ENCODE measurements at places on chromosomes 2 and 18.

DNA sequence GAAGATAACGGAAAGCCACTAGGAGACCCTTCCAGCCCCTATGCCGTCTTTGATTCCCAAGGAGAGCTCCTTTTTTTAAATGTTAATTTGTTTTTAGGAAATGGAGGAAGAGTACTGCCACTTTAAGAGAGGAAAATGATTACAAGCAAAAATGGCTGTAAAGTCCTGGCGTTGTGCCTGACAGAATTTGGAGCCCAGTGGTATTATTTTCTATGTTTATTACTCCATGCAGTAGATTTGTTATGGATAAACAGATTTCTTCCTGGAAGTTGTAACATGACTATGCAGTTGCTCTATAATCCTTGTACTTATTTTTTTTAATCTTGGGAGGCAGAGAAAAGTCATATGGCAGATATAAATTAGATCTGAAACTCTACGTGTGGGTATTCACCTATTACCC lies 141.3 kb downstream of the GBX2 start:
- DNase-seq = no peak

DNA sequence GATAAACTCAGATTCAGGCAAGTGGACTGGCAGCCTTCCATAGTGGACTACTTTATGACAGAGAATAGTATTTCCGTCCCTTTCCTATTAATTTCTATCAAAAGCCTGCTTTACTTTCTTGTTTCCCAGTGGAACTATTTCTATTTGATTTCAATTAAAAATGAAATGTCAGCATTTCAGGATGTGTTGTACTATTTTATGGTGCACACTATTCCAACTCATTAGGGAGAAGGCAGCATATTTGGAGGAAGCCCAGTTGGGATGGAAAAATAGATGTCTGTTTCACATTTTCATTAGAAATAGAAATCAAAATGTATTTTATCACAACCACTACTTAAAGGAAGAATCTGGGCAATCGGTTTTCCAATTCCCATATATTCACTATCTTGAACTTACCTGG lies 37.9 kb upstream of the TCF4 start:
- DNase-seq = no peak

- no peak for DNase-seq
Measured at GRCh38 chr18:7946734-7947377, 379.7 kb downstream of the PTPRM start.

DNA sequence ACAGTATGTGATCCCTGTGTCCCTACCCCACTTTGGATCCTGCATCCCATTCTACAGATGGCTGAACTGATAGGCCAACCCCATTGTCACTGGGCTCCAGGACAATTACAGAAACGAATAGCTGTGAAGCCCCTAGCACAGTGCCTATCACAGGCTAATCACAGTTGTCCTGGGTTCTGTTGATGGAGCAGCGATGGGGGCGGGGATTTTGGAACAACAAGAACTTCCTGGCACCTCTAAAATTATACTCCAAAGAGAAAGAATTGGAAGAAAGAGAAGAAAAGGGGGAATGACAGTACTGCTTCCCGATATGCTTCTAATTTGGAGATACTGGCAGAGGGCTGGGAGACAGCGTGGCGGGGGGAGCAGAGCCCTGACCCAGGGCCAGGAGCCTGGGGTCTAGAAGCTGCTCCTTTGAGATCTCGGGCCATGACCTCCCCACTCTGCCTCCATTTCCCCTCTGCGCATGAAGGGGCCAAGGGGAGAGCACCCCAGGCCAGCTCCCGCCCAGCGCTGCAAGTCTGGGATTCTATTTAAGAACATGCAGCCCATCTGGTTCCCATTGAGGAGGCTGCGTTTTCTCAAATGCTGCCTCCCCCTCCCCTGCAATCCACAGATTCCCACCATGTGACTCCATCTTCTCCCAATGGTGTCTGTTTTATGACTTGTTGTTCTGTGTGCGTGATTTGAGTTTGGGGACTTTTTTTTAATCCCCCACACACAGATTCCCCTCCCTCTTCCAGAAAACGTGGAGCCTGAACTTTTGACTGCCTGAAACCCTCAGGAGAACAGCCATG lies 202.7 kb downstream of the CYP26B1 start:
- no peak for DNase-seq

GRCh38 chr2:127084611-127085316 lies 22.2 kb downstream of the BIN1 start:
- DNase-seq = no peak

DNA sequence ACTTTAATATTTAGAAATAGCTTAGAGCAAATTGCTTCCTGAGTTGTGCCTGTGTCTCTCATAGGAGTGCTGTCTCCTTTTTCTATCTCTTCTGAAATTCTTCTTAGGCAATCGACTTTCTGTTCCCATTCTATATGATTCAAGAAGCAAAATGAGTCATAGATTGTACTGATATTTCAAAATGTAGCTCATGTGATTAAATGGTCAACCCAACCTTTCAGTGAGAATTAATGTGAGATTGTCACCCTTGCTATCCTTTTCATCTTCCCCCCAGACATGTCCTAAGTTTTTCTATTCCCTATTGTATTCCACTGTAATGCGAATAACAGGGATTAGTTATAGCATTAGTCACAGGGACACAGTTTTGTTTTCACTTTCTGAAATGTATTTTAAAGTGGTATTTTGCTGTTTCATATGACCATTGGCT lies 413.6 kb downstream of the THSD7B start:
- DNase-seq = no peak

DNA sequence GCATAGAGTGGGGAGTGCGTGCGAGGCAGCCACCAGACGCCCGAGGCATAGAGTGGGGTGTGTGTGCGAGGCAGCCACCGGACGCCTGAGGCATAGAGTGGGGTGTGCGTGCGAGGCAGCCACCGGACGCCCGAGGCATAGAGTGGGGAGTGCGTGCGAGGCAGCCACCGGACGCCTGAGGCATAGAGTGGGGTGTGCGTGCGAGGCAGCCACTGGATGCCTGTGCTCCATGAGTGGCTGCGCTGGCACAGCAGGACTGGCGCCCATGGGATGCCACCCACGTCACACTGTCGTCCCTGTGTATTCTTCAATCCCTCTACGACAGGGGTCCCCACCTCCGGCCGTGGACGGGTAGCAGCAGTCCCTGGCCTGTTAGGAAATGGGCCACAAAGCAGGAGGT lies 221.9 kb downstream of the HDAC4 start:
- DNase-seq = no peak

DNA sequence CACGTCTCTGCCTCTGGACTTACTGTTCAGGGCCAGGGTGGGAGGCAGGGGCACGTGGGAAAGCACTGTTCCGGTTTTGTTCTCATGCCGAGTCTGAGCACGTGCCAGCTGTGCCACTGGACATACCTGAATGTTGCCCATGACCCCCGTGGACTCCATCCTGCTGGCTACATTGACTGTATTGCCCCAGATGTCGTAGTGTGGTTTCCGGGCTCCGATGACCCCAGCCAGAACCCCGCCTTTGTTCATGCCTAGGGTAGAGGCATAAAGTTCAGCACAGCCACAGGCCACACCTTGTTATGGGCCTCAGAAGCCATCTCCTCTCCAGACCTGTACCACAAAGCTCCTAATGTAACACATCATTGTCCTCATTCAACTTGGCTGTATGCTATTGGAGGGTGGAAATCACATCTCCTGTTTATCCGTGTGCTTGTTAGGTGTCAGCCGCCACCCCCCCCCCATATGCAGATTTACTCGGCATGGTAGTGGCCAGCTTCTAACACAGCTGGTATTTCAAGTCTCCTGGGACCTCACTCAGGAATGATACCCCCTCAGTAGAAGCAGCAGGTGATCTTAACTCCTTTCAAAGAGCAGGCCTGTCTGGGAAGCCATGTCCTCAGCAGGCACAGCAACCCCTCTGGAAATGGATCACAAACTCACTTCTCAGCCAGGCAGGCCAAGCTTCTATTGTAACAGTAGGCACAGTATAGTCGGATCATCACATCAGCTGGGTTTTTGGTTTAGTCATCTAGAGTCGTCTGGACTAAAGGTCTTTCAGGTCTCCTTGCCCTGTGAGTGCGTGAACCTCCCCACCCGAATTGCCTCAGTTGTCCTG lies 27.6 kb downstream of the CENPO start:
- DNase-seq = no peak

DNA sequence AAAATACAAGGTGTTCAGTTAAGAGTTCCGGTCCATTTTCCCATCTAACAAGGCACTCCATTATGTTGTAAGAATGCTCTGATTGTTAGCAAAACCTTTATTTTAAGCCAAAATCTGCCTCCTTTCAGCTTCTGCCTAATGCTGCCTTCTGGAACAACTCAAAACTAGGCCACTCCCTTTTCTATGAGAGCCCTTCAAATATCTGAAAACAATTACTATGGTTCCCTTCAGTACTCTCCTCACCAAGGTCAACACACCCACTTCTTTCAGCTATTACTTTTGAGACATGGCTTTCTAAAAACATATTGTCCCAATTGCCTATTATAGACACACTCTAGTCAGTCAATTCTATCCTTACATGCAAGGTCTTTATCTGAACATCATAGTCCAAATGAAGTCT lies 429.4 kb downstream of the ERBB4 start:
- no peak for DNase-seq

DNA sequence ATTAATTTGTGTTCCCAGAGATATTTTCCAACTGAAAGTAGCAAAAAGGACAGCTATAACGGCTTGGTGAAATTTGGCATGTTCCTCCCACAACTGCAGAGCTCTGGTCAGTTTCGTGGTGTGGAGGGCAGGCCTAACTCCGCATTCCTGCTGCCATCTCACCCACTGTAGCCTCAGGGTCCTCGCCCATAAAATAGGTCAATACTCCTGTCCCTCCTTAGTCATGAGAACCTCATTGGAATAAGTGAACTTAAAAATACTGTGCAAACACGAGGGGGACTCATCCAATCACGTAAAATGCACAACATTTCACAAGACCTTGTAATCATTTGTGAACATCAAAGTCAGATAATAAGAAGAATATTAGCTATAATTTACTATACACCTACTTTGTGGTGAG lies 143.5 kb upstream of the NCKAP5 start:
- no peak for DNase-seq

DNA sequence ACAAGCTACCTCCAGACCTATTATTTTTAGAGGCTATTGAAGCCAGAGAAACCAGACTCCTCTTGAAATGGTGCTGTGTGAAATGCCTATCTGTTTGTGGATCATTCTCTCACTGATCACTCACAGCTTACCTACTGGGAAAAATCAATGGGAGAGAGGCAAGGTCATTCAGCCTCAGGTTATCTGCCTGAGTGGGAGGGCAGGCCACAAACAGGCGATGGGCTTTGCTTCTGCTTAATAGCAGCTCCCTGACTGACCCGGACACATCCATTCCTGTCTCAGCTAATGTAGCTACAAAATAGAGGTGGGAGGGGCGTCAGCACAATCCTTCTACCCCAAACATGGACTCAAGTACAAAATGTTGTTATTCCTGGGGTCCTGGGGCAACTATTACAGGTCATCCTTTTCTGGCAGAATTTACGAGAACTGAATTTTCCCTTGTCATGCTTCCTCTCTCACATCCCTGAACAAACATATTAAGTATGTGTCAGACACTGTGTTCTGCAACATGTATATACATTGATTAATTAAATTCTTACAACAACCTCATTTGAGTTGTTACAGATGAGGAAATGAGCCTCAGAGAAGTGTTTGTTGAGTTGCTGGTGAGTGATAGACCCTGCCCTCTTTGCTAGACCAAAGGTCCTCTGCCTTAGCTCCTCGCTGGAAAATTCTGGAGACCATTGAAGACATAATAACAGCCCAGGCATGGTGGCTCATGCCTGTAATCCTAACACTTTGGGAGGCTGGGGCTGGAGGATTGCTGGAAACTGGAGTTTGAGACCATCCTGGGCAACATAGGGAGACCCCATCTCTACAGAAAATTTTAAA lies 60.5 kb downstream of the CDK15 start:
- DNase-seq = no peak

GRCh38 chr2:85420536-85421259 lies 2.2 kb downstream of the SH2D6 start:
- peak; percentile 81 for DNase-seq

- peak; percentile 50 for DNase-seq
Measured at GRCh38 chr2:79219383-79219988, 59.9 kb upstream of the REG3A start.

- DNase-seq = no peak
Measured at GRCh38 chr2:151037434-151037833, 224.2 kb downstream of the RBM43 start.

GRCh38 chr18:49047540-49047939 lies 96.8 kb upstream of the SMAD7 start:
- no peak for DNase-seq

- no peak for DNase-seq
Measured at GRCh38 chr2:133848111-133848649, 279.9 kb upstream of the NCKAP5 start.

DNA sequence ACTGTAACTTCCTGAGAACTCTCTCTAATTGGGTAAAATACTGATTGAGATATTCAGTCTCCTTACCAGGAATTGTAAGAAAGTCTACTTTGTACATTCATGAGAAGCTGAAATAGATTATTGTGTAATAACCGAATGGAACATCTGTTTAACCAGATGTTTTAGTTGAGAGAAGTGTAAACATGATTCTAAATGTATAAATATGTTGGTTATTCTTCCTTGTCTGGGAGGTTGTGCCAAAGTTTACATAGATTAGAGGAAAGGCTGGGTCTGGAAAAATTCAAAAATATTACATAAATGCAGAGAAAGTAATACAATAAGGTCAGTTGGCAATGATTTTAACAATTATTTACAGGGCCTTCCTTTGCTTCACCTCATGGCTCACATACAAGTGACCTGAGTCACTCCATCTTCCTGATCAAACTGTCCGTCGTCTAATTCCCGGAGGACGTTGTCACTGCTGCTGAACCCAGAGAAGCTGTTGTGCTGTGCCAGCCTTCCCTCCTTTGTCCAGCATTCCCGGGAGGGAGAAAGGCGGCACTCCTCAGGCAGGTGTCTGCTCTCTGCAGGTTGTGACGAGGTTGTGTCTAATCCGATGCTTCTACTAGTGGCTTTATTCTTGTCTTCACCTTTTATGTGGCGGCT lies 55.9 kb downstream of the MOB4 start:
- DNase-seq = no peak

- DNase-seq = no peak
Measured at GRCh38 chr2:102485147-102485785, 12.2 kb downstream of the SLC9A4 start.

- DNase-seq = no peak
Measured at GRCh38 chr2:237929979-237930378, 36.8 kb upstream of the UBE2F start.

GRCh38 chr2:16713011-16713423 lies 47.4 kb upstream of the CYRIA start:
- no peak for DNase-seq
